ENCODE measurements at places on chromosomes 12 and 14.

- no peak for DNase-seq
Observed at GRCh38 chr12:4114986-4115385, 158.6 kb upstream of the CCND2 start.

DNA sequence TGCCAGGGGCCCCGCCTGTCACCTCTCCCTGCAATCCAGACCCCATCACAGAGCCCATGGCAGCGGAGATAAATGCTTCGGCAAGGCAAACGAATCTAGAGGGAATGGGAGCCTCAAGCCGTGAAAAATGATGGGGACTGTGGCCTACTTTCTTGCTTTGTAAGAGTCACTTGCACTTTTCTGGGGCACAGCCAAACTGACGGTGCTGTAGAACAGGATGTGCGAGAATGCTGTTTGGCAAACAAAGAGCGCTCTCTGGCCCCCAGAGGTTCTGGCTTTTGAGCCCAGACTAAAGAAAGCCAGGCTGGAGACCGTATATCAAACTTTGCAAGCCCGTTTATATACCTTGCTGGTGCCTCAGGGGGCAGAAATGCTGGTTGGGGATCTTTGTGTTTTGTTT lies 108.7 kb downstream of the CACNA1C start:
- DNase-seq, result no peak

GRCh38 chr12:96241846-96242256 lies 47.7 kb downstream of the ELK3 start:
- DNase-seq, result no peak

- peak; percentile 38 for DNase-seq
Observed at GRCh38 chr12:12726555-12727093, 9.5 kb downstream of the CDKN1B start.

- DNase-seq, result no peak
Observed at GRCh38 chr14:76917158-76917596, 91.0 kb downstream of the LRRC74A start.

DNA sequence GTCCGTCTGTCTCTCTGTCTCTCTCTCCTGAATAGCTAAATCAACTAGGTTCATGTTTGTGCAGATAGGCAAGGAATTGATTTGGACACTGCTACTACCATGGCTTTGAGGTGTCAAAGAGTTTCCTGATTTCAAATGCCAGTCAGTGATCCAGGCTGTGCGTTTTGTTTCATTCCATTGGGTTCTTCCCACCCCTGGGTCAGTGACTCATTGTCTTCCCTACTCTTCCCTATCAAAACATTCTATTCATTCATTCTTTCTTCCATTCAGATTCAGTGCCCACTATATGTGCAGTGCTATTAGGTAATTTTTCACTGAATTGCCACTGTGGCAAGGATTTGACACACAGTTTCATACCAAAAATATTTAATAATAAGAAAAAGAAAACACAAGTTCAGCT lies 50.4 kb downstream of the RPH3A start:
- DNase-seq, result no peak

DNA sequence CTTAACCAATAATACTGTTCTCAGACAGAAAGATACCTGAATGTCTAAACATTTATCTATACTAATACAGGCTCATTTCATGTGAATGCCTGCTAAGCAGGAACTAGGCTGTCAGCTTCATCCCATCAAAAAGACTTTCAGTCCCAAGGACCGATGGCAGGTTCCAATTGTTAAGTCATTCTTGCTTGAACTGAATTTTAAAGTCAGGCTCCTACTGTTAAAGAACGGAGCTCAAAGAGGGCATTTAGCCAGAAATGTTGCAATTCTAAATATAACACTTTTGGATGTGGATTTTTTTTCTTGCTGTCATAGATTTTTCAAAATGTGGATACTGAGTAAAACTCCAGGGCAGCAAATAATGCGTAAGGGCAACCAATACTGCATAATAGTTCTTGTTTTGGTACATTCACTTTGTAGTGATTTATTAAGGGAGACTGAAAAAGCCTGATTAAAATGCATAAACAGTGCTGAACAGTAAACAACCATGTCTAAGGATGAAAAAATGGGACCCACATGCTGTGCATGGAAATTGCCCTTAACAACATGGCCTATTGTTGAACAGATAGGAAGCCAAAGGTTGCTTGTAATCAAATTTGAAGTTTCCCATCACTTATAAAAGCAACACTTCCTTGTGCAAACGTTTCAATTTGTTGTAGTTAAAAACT lies 38.6 kb upstream of the DBX2 start:
- no peak for DNase-seq

DNA sequence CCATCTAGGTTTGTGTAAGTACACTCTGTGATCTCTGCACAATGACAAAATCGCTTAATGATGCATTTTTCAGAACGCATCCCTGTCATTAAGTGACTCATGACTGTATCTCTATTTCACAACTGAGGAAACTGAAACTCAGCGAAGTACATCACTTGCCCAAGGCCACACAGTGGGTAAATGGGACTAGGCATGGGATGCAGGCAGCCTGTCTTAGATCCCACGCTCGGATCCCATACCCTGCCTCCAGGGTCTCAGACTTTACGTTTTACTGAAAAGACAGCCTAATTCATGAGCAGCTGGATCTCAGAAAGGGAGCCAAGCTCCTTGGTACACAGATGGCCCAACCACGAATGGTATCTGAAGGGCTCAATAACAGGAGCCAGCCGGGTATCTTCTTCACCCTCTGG lies 2.4 kb upstream of the MLEC start:
- no peak for DNase-seq

DNA sequence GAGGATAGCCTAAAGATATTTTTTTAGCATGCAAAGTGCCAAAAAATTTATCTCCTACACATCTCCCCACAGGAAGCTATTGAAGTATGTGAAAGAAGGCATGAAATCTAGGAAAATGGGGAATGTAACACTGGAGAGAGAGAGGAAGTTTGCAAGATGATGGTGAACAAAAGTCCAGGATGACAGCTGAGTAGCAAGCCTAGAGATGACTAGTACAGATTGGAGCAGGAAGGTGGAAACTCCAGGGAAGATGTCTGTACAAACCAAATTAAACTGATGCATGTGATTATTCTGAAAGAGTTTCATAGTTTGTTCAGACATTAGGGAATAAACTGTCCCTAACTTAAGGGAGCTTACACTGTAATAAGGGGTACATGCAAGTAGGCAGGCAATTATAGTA lies 99.3 kb downstream of the RAD51B start:
- DNase-seq, result no peak

DNA sequence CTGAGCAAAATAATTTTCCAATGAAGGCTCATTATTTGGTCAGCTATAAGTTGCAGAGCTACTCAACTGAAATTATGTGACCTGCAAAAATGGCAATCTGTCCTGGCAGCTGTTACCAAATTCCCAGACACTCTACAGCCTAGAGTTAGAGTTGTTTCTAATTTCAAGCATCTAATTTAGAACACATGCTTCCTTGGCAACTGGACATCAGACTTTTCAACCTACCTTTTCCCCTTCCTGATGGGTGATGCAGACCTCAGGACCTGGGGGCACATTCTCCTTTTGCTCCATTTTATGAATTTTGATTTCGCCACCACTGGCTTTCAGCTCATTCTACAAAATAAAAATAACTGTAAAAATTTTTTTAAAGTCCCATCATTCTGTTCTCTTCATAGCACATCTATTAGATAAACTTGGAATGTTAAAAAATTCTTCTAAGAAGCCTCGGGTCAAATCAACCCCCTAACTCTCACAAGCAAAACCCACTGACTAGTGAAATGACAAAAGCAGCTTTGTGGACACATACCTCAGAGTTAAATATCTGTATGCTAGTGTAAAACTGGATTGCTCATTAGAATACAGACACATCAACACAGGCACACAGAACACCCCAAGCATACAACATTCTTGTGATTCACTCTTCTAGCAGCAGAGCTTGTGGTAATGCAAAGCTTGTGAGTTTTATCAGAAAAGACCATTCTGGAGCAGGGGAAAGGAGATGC lies 33.5 kb upstream of the CERS5 start:
- DNase-seq, result peak; percentile 70

DNA sequence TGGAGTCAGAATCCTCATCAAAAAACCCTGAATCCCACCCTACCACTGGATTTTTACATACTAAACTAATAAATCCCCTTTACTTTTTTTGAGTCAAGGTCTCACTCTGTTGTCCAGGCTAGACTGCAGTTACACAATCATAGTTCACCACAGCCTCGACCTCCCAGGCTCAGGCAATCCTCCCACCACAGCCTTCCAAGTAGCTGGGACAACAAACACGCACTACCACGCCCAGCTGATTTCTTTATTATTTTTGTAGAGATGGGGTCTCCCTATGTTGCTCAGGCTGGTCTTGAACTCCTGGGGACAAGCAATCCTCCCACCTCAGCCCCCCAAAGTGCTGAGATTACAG lies 24.3 kb downstream of the SPTSSA start:
- no peak for DNase-seq

- peak; percentile 77 for DNase-seq
Observed at GRCh38 chr14:52351233-52352060, 37.3 kb downstream of the PTGER2 start.

GRCh38 chr12:49037111-49037946 lies 18.8 kb upstream of the PRKAG1 start:
- no peak for DNase-seq

DNA sequence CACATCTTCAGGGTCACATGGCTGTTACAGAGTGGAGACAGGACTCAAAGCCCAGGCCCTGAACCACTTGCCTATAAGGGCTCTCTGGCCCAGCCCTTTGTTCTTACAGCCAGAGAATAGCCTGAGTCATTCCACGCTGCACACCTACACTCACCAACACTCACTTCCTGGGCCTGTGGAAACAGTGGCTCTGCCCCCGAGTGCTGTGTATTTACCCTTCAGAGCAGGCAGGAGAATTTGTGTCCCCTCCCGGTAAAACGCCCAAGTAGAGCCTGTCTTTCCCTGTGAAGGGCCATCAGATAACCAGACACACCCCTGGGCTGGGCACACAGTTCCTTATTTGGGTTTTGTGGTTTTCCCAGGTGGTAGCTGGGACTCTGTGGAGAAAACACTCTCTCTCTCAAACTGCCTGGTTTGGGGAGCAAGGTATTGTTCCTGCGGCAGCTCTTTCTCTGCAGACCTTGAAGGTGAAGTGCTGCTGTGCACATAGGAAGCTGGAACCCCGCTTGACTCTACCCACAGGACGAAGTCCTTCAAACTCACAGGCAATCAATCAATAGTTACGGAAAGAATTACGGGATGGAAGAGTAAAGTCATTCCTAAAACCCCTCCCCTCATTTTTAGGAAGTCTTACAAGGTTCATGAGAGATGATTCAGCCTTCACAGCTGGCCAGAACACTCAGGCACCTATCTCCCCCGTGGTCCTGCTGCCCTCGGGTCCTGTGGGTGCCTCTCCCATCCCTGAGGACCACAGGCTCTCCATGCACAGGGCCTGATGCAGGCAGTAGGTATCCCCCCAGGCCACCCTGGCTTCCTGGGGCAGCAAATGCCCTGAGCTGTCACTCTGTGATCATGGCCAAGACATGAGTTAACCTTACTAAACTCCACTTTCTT lies 20.3 kb downstream of the FIGNL2 start:
- DNase-seq, result no peak
